Mucosa of descending colon (tissue), 3 donors: ENCODE measurements at places on chromosomes 1 and 21. TPM values are rescaled to one million over a fixed set of nuclear protein-coding genes. Genes with fewer than 3 reads are reported as not detected.

DNA sequence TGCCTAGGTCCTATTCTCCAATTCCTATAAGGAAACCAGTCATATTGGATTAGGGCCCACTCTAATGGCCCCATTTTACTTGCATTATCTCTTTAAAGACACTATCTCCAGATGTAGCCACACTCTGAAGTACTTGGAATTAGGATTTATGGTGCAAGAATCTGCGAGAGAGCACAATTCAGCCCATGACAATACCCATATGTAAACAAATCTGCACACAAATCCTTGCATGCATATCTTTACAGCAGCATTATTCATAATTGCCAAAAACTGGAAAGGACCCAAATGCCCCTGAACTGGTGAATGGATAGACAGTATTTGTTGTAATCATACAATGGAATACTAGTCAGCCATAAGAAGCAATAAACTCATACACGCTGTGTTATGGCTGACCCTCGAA is 229.8 kb upstream of the ADAMTS5 start:
- DNase-seq: no peak

GRCh38 chr1:214471458-214471857 is 79.9 kb downstream of the PTPN14 start:
- no peak for DNase-seq

DNA sequence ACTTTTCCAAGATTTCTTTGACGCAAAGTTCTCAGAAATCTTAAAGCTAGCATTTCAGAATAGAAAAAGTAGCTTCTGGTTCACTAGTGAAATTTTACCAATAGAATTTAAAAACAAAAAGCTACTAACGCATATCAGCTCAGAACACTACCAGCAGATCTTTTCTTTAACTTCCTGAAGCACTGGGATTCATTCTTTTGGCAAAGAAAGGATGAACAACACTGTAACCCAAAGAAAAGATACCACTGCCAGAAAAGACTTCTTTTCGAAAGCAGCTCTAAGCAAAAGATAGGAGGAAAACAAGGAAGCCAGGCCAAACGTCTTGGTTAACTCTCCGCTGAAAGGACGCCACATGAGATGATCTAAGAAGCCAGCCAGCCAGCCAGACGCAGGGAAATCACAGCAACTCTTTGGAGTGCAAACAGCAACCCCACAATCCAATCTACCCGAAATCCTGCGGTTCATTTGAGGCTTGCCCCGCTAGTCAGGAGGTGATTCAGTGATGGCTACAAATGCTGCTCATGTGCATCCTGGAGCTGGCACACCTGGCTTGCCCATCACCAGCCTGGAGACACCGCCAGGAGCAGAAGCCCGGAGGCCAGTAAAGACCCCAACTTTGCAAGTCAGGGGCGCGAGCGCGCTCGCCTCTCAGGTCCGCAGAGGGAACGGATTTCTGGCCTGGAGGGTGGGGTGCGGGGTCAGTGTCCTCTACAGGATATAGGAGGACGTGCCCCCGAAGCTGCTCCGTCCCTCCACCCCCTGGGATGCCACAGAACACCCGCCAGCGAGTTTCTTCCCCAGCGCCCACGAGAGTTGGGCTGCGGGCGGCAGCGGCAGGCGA is 812 bp downstream of the NBPF1 start:
- DNase-seq: peak; percentile 77

GRCh38 chr1:71222668-71223067 is 141.8 kb upstream of the ZRANB2 start:
- no peak for DNase-seq

- DNase-seq: no peak
Measured at GRCh38 chr1:11780380-11781147, 18.6 kb downstream of the C1orf167 start.

DNA sequence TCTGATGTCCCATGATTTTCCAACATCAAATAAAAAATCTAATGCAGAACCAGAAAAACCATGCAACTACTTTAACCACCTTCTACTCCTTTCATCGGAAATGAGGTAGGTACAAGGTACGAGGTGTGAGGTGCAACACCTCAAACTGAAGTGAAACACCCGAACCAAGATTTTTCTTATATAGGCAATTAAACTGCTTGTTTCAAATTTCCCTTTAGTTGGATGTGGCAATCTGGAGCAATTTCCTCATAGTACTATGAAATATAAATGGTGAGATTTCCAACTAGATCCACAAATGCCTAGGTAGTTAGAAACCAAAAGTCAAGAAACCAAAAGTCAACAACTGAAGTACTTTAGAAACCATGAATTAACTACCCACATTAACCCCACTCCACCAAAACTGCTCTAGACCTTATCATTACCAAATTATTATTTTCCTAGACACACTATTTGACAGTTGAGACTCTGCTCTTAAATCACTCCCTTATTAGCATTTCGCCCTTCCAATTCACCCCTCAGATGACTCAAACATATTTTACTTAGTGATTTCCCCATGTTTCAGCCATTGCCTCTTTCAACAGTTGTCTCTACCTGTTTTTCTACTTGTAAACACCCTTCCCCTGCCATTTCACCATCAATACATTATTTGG is 37.8 kb downstream of the FUBP1 start:
- no peak for DNase-seq

DNA sequence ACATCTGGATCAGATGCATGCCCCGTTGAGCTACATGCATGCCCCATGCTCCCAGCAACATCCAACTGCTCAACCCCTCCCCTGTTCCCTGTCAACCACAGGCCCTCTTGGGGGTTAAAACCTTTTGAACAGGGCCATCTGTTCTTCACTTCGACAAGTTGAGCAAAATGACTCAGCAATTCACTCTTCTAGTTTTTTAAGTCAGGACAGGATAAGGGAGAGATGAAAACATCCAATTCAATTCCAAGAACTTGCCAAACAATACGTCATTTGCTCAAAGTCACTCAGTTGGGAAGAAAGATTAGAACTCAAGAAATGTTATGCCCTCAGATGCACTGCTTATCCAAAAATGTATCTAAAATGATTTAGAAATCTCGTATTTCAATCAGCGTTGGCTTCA is 46.1 kb upstream of the MTF2 start:
- DNase-seq: no peak

DNA sequence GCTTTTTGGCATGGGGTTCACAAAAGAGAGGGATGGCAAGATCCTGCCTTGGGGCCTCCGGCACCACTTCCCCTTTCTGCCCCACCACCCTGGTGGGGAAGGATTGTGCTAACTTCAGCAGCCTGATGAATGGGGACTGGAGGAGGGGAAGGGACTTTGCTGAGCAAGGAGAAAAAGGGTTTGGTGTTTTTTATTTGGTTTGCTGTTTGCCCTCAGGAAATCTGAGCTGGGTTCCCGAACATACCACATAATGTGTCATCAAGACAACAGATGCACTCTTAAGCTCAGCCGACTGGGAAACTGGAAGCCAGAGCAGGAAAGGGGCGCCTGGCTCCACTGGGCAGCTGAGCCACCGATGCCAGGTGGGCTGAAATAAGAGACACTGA is 19.8 kb downstream of the OLFML2B start:
- DNase-seq: no peak

- no peak for DNase-seq
Measured at GRCh38 chr1:83905315-83905907, 93.5 kb downstream of the TTLL7 start.

- DNase-seq: peak; percentile 89
Measured at GRCh38 chr1:212665241-212666115, 34.2 kb downstream of the BATF3 start.

- no peak for DNase-seq
Measured at GRCh38 chr1:91603409-91603808, 102.8 kb downstream of the CDC7 start.

- DNase-seq: no peak
Measured at GRCh38 chr1:7691576-7691975, 79.5 kb upstream of the VAMP3 start.

DNA sequence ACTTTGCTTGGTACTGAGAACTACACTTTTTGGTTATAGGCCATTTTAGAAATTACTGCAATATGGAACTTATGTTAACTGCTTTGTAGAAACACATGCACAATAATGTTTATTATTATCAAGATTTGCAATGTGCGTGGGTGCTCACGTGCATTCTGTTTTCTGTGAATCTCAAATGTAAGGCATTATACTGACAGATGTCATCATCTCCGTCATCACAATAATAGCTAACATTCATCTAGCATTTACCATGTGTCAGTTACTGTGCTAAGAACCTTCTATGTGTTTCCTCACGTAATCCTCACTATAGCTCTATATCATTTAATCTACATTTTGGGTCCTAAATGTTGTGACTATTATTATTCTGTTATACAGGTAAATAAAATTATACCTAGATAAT is 1214.8 kb upstream of the ADGRL4 start:
- DNase-seq: no peak

PGLYRP3 gene
- total RNA-seq: not detected

TCEA3 gene
- 95.7 TPM for total RNA-seq

KCNE2 gene
- 1.0 TPM for total RNA-seq

ZNF593OS gene
- not detected for total RNA-seq

ISG15 gene
- total RNA-seq: 41.7 TPM

PSEN2 gene
- 20.3 TPM for total RNA-seq

PADI3 gene
- total RNA-seq: 0.09 TPM
